ENCODE measurements at places on chromosomes 13 and 19.

DNA sequence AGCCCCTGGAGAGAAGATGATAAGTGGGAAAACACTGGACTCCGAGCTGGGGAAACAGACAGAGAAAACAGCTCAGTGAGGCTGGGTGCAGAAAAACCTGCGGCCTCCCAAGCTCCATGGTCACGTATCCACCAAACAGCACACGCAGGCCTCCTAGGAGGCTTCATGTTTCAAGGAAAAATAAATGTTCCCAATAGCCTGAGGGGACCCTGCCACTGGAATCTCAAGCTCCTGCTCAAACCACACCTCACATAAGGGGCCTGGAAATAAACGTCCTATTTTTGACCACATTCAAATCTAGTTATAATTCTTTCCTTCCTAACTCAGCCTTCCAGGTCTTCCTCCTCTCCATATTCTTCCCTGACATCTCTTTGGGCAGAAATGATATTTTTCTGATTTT lies 225.7 kb downstream of the ABCC4 start:
- no peak for DNase-seq

DNA sequence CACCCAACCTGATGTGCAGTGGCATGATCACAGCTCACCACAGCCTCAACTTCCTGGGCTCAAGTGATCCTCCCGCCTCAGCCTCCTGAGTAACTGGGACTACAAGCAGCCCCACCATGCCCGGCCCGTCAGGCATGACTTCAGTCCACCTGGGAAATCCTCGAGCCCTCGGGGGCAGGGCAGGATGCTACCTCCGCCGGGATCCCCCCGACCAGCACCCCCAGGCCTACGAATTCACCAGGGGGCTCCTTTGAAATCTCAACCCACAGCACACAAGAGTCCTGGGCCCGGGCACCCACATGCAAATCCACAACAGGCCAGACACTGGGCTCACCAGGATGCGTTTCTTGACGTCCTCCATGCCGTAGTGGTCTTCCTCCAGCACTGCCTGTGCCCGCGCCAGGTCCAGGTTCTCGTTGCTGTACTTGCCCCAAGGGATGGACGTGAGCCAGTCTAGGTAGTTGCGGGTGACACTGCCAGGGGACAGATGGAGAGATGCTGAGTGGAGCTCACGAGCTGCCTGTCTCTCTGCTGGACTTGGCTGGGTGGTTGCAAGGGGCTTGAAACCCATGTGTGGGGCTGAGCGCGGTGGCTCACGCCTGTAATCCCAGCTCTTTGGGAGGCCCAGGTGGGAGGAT lies 10.5 kb downstream of the RPL36 start:
- no peak for DNase-seq

DNA sequence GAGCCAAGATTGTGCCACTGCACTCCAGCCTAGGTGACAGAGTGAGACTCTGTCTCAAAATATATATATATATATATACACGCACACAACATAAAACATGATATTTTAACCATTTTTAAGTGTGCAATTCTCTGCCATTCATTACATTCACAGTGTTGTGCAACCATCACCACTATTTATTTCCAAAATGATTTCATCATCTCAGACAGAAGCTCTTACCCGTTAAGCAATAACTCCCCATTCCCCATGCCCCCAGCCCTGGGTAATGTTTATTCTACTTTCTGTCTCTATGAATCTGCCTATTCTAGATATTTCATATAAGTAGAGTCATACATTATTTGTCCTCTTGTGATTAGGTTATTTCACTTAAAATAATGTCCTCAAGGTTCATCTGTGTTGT lies 20.3 kb downstream of the WDR88 start:
- DNase-seq = no peak

DNA sequence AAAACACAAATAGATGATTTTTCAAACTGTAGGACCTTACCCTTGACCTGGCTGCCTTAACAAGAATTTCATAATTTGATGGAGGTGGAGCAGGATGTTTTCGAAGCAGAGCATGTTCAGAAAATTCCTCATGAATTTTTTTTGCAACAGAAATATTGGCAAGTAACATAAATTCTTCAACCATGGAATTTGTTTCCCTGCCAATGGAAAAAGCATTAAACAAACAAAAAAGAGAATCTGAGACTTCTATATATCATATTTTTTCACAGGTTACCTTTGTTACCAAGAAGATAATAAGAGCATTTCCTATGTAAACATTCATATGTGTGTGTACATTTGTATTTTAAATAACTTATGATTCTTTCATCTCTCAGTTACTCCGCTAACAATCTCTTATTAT lies 18.3 kb downstream of the DIS3 start:
- no peak for DNase-seq

DNA sequence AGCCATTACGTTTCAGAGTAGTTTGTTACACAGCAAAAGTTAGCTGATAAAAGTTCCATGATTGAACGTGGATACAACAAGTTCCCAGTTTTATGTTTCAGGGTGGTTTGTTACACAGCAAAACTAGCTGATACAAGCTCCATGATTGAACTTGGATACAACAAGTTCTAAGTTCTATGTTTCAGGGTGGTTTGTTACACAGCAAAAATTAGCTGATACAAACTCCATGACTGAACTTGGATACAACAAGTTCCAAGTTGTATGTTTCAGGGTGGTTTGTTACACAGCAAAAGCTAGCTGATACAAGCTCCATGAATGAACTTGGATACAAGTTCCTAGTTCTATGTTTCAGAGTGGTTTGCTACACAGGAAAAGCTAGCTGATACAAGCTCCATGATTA lies 47.6 kb downstream of the INSR start:
- no peak for DNase-seq

DNA sequence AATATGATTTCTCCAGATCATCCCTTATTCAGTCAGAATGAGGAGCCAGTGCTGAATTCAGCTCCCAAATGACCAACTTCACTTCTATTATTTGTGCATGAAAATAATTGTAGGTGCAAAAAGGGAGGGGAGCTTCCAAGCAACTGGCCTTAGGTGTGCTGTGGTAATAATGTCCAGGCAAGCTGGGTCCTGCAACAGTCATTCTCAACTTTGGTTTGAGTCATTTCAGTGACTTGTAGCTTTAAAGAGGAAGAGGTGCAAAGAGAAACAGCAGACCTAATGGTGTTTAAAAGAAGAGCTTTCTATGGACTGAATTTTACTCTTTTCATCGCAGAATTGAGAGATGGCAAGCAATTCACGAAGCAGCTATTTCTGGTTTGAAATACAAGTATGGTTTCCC lies 29.2 kb upstream of the FGF9 start:
- no peak for DNase-seq

DNA sequence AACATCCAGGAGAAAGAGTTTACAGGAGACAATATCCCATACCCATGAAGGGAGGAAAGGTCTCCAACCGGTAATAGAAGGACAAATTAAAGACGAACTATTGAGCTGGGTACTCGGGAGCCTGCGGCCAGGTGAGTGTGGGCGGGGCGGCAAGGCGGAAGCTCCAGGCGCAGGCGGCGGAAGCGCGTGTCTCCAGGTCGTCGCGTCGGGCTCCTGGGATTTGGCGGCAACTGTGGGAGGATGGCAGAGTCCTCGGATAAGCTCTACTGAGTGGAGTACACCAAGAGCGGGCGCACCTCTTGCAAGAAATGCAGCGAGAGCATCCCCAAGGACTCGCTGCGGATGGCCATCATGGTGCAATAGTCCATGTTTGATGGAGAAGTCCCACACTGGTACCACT lies 21.6 kb upstream of the ANKRD10 start:
- DNase-seq = no peak

DNA sequence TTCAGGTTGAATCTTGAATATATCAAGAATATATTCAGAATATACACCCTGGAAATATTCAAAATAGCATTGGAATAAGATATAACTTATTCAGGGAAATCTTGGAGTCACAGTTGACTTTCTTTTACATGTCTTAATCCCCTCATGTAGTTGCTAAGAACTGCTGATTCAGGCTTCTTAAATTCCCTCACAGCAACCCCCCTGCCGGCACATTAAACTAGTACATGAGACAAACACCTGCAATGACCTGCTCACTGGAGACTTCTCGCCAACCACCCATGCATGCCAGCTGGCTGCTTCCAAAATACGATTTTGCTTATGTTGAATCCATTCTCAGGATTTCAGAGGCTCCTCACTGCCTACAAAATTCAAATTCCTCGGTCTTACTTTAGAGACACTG lies 997.1 kb downstream of the EFNB2 start:
- DNase-seq = no peak

- no peak for DNase-seq
Observed at GRCh38 chr19:17236811-17237543, 8.7 kb downstream of the NR2F6 start.

GRCh38 chr19:51338563-51339312 lies 3.2 kb downstream of the VSIG10L start:
- no peak for DNase-seq

DNA sequence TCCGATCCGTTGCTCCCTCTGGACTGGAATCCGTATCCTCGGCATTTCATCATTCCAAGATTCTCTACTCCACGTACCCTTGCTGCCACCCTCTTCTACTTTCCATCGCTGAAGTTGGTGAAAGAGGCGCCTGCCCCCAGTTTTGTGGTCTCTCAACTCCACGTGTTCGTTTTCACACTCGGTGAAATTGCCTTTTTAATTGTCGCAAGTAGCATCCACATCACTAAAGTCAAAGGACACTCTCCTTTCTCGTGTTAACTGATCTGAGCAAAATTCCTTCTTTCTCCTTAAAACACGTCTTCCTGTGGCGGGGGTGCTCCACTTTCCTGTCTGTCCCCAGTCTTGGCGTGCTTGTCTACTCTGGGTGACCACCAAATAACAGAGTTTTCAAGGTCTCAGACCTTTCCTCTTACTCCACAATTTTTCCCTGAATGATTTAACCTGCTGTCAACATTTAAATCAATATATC lies 1.1 kb upstream of the TMTC4 start:
- DNase-seq = no peak

- DNase-seq = no peak
Observed at GRCh38 chr13:60347174-60347573, 49.8 kb upstream of the TDRD3 start.

DNA sequence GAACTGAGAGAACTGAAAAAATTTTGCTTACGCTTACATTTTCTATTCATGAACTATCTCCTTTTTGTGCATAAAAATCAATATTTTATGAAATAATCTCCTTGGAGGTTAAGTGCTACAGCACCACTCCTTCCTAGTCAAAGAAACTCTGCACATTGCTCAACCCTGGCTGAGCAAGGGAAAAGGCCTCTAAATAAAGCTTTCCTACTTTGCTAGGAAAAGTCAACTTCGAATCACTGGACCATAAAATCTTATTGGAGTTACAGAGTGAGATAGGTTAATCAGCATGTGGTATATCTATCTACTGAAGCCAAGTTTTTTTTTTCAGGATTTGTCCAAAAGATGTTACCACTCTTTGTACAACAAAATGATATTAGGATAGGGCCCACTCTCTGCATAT lies 57.5 kb upstream of the HMGB1 start:
- DNase-seq = no peak

- DNase-seq = no peak
Observed at GRCh38 chr13:42788601-42789000, 7.2 kb downstream of the FAM216B start.

- DNase-seq = no peak
Observed at GRCh38 chr13:100443998-100444328, 144.6 kb downstream of the GGACT start.

DNA sequence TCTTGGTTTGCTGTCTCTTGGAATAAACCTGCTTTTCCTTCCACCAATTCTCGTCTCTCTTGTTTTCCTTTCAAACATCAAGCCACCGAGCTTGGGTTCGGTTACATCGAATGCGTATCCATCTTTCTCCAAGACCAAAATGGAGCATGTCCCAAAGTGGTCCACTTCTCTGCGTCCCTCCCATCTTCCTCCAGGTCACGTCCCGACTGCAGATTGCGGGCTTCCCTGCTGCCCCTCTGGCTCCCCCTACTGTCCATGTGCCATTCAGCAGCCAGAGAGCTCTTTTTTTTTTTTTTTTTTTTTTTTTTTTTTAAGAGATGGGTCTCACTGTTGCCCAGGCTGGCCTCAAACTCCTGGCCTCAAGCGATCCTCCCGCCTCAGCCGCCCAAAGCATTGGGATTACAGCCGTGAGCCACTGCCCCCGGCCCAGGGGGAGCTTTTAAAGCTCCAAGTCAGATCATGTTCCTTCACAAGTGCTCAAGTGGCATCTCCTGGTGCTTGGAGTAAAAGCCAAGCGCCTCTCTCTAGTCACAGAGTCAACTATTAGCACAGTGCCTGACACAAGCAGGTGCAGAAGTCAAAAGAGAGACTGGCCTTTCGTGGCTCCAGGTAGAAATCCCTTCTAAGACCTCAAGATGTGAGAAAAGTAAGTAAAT lies 10.0 kb downstream of the COL5A3 start:
- DNase-seq = no peak

GRCh38 chr13:48221686-48222187 lies 11.3 kb upstream of the ITM2B start:
- no peak for DNase-seq

DNA sequence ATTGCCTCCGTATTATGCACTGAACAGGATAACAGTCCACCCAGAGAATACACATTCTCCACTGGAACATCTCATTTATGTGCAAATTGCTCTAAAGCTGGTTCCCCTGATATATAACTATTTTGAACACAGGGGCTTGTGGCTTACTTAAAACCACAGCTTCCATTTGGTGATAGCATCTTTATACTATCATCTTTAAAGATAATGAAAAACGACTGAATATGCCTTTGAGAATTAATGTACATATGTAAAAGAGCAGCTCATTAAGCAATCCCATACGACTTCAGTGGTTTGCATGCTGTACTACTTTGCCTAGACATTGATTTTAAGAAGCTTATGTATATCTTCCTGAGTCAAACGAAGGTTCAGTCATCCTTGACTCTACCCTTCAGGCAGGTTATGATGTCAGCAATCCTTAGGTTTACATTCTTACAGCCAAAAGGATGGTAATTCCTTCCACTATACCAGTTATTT lies 40.8 kb downstream of the BRD4 start:
- DNase-seq = no peak

- DNase-seq = no peak
Observed at GRCh38 chr13:80955501-80955900, 614.6 kb upstream of the SPRY2 start.

DNA sequence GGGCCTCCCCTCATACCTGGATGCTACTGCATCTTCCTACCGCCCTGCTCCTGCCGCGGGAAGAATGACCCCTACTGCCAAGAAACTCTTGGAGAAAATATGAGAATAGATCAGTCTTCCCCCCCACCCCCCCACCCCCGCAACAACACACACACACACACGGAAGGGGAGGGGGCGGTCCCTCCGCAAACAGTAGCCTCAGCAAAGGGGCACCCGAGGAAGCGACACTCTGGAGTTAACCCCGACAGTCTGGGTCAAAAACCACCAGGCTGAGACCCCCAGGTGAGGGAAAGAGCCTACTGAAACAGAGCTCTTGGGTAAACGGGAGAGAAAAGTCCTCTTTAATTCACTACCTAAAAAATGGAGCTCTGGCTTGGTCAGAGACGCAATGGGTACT lies 1.2 kb downstream of the MED26 start:
- no peak for DNase-seq

DNA sequence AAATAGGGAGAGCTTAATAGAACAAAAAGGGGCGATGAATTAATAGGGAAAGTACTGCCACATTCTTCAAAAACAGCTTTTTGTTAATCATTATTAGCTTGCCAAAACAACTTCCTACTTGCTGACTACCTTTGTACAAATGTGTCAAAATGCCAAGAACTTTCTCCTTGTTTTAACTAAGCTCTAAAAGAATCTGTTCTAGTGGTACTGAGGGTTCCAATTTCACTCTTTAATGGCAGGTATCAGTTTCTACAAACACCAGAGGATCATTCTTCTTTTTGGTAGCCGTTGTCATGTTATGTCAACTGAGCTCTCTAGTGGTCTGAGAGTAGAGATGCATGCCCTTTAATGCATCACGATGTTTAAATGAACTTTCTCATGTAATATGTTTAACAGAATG lies 29.4 kb upstream of the FBXL3 start:
- no peak for DNase-seq

GRCh38 chr19:2253106-2254063 lies 2.8 kb downstream of the JSRP1 start:
- no peak for DNase-seq
